ENCODE measurements at places on chromosomes 6 and 20.

DNA sequence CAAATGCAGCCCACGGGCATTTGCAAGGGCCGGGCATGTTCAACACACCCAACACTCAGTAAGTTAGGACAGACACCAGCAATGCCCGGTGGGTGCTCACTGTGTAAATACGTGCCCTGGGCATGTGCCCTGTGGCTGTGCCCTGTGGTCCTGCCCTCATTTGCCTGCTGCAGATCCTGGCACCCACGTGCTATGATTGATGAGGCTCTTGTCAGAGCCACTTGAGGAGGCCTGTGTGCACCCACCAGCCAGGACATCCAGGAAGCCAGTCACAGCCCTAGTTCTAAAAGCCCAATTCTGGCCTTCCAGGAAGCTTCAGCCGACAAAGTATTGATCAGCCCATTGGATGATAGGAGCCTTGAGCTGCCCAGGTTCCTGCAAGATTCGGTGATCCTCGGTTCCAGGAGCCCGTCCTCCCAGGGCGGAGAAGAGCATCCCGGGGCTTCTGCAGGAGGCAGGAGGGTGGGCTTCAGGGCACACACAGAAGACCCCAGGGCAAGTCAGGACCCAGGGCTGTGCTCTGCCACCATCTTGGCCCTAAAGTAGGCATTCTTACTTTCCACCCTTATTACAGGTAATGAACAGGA is 223.9 kb downstream of the PREX1 start:
- DNase-seq = no peak

DNA sequence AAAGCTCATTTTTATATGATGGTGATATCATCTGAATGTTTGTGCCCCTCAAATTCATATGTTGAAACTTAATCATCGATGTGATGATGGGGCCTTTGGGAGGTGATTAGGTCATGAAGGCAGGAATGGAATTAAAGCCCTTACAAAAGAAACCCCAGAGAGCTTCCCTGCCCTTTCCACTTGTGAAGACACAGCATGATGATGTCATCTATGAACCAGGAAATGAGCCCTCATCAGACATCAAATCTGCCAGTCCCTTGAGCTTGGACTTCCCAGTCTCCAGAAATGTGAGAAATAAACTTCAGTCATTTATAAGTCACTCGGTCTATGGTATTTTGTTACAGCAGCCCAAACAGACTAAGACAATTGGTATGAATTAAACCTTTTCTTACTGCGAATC is 153.1 kb downstream of the MYB start:
- DNase-seq = no peak

DNA sequence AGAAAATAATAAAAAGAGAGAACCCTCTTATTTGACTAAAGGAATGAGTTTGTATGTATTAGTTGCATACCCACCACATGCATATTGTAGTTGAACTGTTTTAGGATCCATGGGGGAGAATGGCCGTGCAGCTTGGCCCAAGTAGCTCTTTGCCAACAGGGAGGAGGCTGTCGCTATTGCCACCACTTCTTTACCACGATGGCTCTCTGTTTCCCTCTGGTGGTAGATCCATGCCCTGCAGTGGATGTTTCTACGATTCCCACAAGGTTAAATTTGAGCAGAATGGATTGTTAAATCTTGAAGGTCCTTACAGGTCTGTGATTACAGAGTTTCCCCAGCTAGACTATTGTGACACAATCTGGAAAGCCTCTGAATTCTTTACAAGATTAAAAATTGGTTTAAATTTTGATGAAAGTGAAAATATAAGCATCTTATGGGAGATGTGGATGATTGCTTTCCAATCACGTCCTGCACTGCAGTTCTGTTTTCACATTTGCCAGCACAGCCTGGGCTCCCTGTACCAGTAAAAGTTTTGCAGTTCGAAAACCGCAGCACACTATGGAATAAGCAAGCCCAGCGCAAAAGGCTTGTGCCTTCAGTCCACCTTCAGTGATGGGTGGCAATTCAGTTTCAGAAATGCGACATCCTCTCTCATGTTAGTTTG is 34.4 kb upstream of the FNDC1 start:
- DNase-seq = peak; percentile 59

- DNase-seq = no peak
Observed at GRCh38 chr6:109328629-109329028, 53.6 kb downstream of the CD164 start.

DNA sequence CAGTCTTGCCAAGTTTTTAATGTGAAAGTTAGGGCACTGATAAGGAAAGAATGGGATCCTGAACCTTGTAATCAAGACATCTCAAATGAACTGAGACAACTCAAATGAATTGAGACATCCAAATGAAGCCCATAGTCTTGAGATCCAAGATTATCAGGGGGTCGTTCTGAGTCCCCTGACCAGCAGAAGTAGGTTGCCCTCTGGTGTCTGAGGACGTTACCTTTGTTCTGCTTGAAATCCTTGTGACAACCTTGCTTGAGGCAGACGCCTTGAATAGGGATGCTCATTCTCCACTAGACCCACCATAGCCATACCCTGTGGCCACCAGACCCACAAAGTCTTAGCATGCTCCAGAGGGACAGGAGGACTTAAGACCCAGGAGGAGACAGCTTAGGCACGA is 37.7 kb downstream of the ZBTB9 start:
- DNase-seq = no peak

- no peak for DNase-seq
Observed at GRCh38 chr6:71079677-71080076, 122.8 kb upstream of the B3GAT2 start.

- no peak for DNase-seq
Observed at GRCh38 chr6:106972500-106972899, 2.0 kb downstream of the CD24 start.

- DNase-seq = no peak
Observed at GRCh38 chr6:133184798-133185372, 56.3 kb upstream of the EYA4 start.

- no peak for DNase-seq
Observed at GRCh38 chr6:40432982-40433381, 154.2 kb downstream of the LRFN2 start.

GRCh38 chr6:106102034-106102433 is 15.9 kb downstream of the PRDM1 start:
- peak; percentile 70 for DNase-seq

GRCh38 chr6:23111984-23112383 is 542.6 kb downstream of the HDGFL1 start:
- DNase-seq = no peak

DNA sequence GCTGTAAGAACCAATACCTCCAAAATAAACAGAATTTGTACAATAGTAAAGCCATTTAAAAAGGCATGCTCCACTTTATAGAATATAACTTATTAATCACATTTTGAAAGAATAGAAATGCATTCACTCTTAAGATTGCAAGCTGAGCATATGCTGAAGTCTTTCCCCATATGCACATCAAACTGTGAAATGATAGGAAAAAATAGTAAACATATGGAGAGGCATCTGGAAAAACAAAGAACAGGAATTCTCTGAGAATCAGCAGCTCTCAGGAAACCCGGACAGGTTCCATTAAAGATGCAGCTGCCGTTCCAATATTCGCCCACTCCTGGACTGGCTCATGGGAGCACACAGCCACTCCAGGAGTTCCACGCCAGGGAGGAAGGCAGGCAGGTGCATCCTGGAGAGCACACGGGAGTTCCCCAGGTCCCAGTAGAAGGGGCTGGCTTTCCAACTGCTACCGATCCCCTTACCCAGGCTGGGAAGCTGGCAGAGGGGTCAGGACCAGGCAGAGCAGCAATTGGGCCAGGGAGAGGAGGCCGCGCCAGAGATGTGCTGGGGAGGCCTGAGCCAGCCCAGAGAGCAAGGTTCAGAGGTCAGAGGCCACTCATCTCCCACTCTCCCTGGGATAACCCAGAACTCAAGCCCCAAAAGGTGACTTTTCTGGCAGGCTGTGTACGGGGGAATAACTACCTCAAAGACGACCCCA is 111.1 kb downstream of the DLL1 start:
- no peak for DNase-seq

DNA sequence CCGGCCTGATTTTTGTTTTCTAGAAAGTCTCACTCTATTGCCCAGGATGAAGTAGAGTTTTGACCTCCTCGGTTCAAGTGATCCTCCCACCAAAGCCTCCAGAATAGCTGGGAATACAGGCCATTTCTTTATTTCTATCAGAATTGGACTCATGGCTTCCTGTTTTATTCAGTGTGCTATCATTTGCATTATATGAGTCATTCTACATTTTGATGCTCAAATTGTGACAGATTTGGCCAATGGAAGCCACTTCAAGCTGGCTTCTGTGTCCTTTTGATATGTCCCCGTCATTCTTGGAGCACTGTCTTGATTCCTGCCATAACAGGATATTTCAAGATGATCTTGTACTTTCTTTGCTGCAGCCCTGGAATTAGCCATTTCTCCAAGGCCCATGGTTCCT is 75.1 kb downstream of the CNBD2 start:
- no peak for DNase-seq

DNA sequence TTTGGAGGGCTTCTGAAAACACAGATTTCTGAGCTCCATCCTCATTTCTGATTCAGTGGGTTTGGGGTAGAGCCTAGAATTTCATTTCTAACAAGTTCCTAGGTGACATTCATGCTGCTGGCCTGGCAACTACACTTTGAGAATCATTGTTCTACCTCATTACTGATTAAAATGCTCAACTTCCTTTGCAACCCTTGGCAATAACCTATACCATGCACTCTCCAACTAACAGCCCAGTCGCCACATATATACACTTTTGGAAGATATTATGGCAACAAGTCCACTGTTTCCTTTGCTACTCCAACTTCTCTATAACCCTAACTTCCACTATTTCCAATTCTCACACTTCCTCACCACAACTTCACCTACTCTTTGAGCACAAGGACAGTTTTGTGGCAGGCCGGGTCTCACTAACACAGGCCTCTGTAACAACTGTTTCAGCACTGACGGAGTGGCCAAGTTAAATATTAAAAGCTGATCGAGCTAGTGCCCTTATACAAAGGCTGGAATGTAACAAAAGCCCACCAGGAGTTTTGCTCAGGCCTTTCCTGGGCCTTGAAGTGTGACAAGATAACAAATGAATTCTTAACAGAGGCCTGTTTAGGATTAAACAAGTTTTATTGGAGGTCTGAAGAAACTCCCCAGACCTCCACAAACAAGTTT is 32.1 kb upstream of the RAB23 start:
- DNase-seq = no peak

- DNase-seq = no peak
Observed at GRCh38 chr6:106973836-106974335, 643 bp downstream of the CD24 start.

GRCh38 chr6:93242049-93242448 is 177.3 kb downstream of the EPHA7 start:
- no peak for DNase-seq

DNA sequence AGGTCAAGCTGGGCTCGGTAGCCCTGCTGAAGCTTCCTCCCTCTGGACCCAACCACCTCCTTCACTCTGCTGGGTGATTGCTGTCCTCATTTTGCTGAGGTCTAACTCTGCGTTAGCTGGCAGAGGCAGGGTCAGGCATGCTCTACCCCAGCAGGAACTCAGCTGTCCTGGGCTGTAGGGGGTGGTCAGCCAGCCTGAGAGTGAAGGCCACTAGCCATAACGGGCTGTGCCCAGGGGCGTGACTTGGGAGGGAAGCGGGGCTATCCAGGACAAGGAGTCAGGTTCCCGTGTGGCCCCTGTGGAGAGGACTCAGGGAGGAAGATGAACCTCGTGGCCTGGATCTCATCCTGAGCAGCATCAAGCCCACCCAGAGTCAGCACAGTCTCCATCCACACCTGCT is 761 bp downstream of the CST5 start:
- DNase-seq = no peak

DNA sequence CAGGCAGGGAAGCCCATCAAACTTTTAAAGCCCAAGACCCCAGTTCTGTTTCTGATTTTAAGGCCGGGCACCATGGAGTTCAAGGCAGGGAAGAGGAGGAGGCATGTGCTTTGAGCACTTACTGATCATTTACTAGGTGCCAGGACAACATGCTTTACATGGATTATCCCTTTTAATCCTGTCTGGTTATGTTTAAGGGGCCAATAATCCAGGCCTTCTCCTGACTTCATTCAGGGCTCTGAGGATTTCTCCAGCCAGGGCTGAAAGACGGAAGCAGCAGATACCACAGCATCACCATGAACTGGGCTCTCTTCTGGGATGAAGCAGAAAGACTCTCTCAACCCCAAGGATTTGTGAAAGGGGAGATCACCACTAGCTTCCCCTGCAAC is 4.1 kb downstream of the CCND3 start:
- no peak for DNase-seq

- DNase-seq = no peak
Observed at GRCh38 chr6:13420269-13420668, 67.1 kb downstream of the GFOD1 start.

GRCh38 chr20:4519534-4519933 is 202.2 kb upstream of the PRND start:
- no peak for DNase-seq

DNA sequence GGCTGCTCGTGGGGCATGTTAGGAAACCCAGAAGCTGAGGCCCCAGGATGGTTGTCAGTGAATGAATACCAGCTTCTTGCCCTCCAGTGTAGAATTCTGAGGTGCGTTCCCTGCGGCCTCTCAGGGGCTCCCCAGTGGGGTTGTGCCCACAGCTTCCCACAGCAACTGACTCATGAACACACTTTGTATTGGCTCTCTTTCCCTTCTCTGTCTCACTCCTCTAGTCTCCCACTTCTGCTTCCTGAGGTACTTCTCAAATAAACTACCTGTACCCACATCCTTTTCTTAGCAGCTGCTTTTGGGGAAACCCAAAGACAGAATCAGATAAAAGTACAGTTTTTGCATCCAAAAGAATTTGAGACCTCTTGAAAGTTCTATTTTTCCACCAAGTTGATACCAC is 107.7 kb upstream of the JAG1 start:
- no peak for DNase-seq

DNA sequence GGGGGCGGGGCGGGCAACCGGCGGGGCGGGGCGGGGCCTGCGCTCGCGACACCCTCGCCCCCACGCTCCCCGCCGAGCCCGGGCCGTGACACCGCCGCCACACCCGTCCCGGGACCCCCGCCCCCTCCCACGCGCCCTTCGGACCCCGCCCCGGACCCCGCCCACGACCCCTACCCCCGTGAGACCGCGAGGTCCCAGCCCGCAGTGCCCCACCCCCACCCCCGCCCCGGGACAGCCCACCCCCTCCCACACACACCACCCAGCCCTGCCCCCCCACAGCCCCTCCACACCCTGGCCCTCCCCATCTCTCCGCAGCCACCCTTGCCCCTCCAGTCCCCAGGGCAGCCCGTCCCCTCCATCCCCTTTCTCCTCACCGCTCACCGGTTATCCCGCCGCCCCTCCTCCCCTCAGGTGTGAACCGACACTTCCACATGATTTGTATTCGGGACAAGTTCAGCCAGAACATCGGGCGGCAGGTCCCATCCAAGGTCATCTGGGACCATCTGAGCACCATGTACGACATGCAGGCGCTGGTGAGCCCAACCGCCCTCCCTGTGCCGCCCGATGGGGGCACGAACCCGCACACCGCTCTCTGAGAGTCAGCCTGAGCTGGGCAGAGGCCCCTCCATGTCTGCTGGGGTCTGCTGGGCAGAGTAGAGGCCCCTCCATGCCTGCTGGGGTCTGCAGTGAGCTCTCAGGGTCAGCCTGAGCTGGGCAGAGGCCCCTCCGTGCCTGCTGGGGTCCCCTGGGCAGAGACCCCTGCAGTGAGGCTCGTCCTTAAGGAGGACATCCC is 622 bp downstream of the MRGBP start:
- no peak for DNase-seq

Measured in stimulated activated naive CD4-positive, alpha-beta T cell treated with Interleukin-2 at 50 U/mL for 16 hours (primary cell).